CD4-positive, alpha-beta T cell treated with Interleukin-17A for 1 hour (primary cell): ENCODE measurements at places on chromosomes 16 and 17.

- no peak for DNase-seq
Measured at GRCh38 chr17:27338536-27338985, 44.6 kb downstream of the WSB1 start.

GRCh38 chr16:21626659-21627277 is 25.6 kb downstream of the IGSF6 start:
- DNase-seq, result peak; percentile 52

DNA sequence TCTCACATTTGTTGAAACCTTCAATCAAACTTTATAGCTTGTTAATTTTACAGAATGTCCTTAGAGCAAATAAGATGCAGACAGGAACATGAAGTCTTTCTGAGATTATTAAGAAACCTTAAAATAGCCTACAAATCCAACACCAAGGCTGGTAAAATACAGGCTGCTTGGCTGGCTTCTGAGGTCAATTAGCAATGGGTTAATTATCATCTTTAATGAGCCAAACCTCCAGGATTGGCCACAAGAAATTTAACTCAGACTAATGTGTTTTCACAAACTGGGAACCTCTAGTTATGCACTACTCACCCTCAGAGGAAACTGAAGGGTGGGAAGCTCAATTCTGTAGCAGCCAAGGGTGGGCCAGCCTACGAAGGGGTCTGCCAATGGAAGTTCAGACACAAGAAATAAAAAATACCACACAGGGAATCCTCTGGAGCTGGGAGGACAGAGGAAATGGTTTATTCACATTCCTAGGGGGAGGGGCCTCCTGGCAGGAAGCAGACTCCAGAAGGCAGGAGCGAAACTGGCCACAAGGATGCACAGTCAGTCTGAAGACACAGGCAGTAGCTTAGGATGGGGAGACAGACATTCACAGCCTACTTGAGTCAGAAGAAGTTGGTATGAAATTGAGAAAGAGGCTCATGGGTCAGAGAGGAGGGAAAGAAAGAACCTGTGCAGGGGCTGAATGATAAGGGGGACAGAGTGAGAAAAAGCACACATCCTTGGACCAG is 36.1 kb downstream of the HIC1 start:
- no peak for DNase-seq

DNA sequence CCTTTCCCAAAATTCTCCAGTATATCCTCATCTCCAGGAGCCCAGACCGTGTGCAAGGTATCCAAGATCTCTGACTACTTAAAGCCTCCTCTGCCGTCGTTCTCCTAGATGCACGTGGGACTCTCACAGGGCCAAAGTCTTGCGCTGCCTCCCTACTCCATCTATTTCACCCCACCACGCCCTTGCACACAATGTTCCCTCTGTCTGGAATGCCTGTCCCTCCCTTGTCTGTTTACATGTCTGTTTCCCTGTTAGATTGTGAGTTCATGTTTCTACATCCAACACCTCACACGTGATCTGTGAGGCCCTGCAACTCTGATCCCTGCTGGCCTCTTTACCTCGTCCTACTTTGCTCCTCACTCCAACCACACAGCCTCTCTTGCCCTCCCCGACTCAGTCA is 4.9 kb upstream of the FZD2 start:
- no peak for DNase-seq

DNA sequence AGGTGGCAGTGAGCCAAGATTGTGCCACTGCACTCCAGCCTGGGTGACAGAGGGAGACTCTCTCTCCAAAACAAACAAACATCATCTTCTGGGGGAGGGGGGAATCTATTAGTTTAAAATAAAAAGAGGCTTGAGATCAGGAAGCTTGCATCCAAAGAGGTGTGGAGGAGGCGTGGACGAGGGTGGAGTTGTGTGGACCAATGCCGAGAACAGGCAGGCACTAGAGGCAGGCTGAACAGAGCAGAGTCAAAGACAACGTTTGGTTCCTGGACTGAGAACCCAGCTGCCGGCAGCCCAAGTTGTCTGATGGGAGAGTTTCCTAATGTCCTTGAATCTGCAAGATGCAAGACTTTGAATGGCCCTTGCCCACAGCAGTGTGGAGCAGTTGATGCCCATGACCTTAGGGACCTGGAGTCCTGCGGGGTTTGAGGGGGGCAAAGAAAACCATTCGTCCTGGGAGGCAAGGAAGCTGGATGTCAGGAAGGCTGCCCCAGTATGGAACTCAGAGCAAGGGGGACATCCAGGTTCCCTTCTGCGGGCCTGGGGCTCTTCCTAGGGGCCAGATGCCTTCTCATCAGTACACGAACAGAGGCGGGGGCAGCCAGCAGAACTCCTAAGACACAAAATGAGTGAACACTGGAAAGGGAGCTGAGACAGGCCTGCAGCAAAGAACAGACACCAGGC is 9.2 kb downstream of the TBC1D16 start:
- DNase-seq, result no peak

GRCh38 chr17:77815127-77815905 is 143.2 kb upstream of the TNRC6C start:
- DNase-seq, result no peak

- DNase-seq, result no peak
Measured at GRCh38 chr16:1050921-1051320, 21.6 kb upstream of the SSTR5 start.

DNA sequence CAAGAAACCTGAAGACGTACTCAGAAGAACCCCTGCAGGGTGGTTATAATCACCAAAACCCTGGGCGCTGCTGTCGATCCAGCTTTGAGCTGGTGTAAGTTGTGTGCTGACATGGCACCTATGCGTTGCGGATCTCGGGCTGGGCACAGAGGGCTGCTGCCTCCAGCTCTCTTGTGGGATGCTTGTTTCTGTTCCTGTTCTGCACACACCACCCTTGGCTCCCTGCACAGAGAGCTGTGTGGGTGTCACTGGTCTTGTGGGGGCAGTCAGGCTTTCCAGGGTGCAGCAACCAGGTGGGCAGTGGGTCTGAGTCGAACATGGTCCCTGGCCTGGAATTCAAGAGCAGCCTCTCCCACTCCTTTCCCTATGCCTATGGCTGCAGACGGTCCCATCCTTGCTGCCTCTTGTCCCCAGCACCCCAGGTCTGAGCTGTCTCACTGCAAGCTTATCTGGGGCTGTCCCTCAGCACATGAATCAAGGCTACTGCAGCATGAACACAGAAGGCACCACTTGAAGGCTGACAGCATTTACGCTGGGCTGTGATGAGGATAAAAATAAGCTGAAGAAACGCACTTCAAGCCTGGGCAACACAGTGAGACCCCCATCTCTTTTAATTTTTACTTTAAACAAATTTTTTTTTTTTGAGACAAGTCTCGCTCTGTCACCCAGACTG is 20.1 kb downstream of the ZNF276 start:
- no peak for DNase-seq
